Activated CD4-positive, alpha-beta T cell treated with anti-CD3 and anti-CD28 coated beads for 36 hours (primary cell): ENCODE measurements at places on chromosomes 3 and 15. TPM values are rescaled to one million over a fixed set of nuclear protein-coding genes. Genes with fewer than 3 reads are reported as not detected.

DNA sequence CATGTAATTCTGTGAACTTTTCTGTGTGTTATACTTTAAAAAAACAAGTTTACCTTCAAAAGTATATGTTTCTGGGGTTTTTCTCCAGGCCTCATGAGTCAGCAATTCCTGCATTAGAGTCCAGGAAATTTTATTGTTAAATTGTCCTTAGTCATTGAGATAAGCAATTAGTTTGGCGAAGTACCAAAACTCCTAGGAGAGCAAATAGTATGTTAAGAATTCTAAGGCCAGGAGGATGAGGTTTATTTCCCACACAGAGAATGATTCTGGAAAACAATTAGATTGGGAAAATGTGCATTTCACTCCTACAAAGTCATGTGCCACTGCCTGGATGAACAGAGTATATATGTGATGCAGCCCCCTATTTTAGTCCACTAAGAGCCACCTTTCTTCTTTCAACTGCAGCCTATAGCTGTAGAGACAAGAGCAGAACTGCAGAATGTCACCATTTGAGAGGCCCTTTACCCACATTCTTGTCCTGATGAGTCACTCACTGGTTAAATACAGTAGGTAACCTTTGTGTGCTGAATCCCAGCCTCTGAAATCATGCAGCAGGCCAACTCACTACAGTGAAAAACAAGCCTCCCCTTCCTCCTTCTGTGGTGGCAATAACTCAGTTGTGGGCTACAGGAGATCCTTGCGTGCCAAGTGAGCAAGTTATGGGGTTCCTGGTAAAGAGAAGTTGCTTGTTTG lies 452.8 kb upstream of the THBS1 start:
- no peaks in the 10 kb centered on the region for H3K36me3 ChIP-seq
- no peak overlapping the region for H3K4me3 ChIP-seq
- no peak overlapping the region for H3K27ac ChIP-seq
- peaks cover 6% of the 10 kb centered on the region for H3K27me3 ChIP-seq
- peak; percentile 12 for DNase-seq

- H3K4me1 ChIP-seq: peaks cover 4% of the 10 kb centered on the region
- H3K36me3 ChIP-seq: peaks cover 18% of the 10 kb centered on the region
- H3K4me3 ChIP-seq: no peak overlapping the region
- H3K27ac ChIP-seq: no peak overlapping the region
These were observed 81.6 kb downstream of the HERC1 start for GRCh38 chr15:63752075-63752684.

DNA sequence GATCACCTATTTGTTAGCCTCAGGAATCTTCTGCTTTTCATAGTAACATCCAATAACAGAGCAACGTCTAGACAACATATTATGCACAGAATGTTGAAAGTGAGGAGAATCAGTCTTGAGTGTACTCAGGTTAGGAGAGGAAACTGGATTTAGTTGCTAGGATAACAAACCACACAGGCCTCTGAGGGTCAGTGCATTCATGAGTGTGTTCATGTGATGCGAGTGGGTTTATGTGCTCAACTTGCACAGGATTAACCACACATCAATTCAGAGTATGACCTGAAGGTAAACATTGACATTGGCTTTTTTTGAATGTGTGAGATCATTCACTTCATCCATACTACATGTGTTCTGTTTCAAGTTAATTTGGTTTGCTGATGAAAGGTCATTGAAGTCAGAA lies 287.6 kb downstream of the DIPK2A start:
- no peak overlapping the region for H3K27ac ChIP-seq
- H3K4me1 ChIP-seq: no peaks in the 10 kb centered on the region
- peaks cover 8% of the 10 kb centered on the region for H3K27me3 ChIP-seq
- no peak for DNase-seq

Gene CSTA
- total RNA-seq: not detected

- no peak overlapping the region for H3K27ac ChIP-seq
- peaks cover 5% of the 10 kb centered on the region for H3K27me3 ChIP-seq
- no peak for DNase-seq
- no peaks in the 10 kb centered on the region for H3K4me1 ChIP-seq
- no peaks in the 10 kb centered on the region for H3K36me3 ChIP-seq
- no peak overlapping the region for H3K4me3 ChIP-seq
These were observed 58.9 kb downstream of the RARB start for GRCh38 chr3:25486932-25487331.

Gene TMEM42
- 10.9 TPM for total RNA-seq
